ENCODE measurements at places on chromosomes 16 and 17.
A peak's percentile ranks its signal among the peaks of the same experiment; 100 is the strongest.

DNA sequence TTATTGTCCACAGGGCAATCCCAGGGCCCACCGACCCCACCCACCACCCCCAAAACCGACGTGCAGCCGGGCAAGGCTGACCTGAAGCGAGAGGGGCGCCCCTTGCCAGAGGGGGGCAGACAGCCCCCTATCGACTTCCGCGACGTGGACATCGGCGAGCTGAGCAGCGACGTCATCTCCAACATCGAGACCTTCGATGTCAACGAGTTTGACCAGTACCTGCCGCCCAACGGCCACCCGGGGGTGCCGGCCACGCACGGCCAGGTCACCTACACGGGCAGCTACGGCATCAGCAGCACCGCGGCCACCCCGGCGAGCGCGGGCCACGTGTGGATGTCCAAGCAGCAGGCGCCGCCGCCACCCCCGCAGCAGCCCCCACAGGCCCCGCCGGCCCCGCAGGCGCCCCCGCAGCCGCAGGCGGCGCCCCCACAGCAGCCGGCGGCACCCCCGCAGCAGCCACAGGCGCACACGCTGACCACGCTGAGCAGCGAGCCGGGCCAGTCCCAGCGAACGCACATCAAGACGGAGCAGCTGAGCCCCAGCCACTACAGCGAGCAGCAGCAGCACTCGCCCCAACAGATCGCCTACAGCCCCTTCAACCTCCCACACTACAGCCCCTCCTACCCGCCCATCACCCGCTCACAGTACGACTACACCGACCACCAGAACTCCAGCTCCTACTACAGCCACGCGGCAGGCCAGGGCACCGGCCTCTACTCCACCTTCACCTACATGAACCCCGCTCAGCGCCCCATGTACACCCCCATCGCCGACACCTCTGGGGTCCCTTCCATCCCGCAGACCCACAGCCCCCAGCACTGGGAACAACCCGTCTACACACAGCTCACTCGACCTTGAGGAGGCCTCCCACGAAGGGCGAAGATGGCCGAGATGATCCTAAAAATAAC is 3.0 kb downstream of the SOX9 start:
- no peak for DNase-seq

DNA sequence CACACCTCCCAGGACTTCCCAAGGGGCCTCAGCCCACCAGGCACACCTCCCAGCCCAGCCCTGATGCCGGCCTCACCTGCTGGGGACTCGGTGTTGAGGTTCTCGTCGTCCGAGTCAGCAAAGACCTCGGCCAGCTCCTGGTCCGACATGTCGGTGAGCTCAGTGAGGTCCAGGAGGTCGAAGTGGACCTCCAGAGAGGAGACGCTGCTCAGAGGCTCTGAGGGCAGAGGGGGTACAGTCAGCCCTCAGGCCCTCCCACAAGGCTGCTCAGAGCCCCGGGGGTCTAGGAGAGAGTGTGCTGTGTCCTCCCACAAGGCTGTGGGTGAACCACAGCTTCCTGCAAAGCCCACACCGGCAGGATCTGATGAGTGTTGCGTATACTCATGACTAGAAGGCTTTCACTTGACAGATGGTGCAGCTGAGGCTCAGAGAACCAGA is 10.5 kb downstream of the DBNDD1 start:
- no peak for DNase-seq

GRCh38 chr16:89104930-89105571 is 11.4 kb downstream of the ACSF3 start:
- DNase-seq, result peak; percentile 33

DNA sequence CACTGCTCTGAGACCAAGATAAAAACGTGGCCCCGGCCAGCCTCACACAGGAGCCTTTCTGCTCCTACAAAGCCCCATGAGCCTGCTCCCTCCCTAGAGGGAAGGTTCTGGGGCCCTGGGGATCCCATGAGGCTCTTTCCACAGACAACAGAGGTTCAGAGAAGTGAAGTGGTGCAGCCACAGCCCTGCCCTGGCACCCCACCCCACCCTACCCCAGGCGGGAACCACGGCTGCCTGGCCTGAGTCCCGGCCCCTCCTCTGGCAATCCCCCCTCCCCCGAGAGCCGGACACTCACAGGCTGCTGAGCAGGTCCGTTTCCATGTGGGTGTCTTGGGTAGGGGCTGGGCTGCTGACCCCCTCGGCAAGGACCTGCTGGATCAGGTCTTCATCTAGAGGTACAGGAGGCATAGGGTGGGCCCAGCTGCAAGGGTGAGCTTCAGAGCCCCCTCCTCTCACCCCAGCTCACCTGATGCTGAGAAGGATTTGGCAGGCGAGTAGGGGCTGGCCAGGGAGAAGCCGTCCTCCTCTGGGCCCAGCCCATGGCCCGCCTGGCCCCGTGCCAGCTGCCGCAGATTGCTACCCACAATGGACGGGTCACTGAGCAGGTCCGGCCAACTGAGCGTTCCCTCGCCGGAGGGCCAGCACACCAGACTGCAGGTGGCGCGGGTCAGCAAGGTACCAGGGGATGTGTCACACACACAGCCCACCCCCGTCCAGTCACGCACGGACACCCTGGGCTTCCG is 38.7 kb downstream of the PKD1 start:
- no peak for DNase-seq

- no peak for DNase-seq
Measured at GRCh38 chr17:46059486-46059885, 60.4 kb downstream of the STH start.

GRCh38 chr17:75896415-75897159 is at the start of gene TRIM65:
Gene TRIM65 (minus strand): TSS chr17:75896951. CDS start chr17:75896937, 14 bp downstream.
- DNase-seq, result peak; percentile 74

GRCh38 chr16:65342231-65342866 is 220.5 kb upstream of the CDH11 start:
- DNase-seq, result peak; percentile 8

DNA sequence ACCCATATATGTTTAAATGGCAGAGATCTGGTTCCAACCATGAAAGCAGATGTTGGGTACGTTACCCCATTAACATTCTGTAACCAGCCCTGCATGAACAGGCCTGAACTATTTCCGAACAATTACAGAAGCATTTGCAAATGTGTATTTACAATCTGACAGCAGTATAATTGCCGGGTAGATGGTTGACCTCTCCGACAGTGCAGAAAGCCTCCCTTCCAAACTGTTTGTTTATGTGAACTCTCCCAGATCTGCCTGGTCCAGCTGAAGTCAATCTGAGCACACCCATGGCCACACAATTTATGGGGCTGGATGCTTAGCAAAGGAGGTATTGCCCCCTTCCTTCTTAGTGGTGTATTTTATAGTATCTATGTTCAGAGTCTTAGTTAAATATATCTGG is 21.8 kb downstream of the NUDT7 start:
- no peak for DNase-seq

DNA sequence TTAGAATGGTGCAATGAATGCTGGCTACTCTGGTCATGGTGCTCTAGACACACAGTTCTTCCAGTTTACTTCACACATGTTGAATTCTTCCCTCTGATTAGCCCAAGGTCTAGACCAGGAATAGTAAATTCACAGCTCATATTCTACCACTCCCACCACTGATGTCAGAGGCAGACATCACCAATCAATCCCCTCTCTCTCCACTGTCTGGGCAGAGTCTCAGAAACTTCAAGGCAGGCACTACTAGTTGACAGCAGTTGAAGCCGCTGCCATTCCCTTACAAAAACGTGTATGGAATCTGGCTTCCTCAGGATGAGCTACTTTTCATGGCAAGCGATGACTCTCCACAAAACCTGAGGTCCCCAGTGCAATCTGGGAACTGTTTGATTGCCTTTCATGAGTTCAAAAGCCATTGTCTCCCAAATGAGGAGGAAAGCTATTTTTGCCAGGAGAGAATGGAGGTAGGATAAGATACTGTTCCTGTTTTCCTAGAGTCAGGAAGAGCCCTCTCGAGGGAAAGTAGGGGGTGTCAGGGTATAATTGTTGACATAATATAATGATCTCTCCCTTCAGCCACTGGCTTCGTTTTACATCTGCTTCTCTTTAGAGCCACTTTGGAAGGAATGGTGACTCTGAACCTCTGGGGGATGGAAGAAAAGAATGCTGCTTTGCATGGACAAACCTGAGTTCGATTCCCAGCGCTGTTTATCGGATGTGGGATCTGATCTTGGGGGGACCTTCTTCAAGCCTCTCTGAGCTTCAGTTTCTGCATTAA is 90.0 kb downstream of the FOXL1 start:
- DNase-seq, result peak; percentile 84

GRCh38 chr17:8836821-8837562 is 30.5 kb downstream of the PIK3R6 start:
- DNase-seq, result no peak

- DNase-seq, result no peak
Measured at GRCh38 chr17:28957277-28957991, 6.1 kb upstream of the PHF12 start.

DNA sequence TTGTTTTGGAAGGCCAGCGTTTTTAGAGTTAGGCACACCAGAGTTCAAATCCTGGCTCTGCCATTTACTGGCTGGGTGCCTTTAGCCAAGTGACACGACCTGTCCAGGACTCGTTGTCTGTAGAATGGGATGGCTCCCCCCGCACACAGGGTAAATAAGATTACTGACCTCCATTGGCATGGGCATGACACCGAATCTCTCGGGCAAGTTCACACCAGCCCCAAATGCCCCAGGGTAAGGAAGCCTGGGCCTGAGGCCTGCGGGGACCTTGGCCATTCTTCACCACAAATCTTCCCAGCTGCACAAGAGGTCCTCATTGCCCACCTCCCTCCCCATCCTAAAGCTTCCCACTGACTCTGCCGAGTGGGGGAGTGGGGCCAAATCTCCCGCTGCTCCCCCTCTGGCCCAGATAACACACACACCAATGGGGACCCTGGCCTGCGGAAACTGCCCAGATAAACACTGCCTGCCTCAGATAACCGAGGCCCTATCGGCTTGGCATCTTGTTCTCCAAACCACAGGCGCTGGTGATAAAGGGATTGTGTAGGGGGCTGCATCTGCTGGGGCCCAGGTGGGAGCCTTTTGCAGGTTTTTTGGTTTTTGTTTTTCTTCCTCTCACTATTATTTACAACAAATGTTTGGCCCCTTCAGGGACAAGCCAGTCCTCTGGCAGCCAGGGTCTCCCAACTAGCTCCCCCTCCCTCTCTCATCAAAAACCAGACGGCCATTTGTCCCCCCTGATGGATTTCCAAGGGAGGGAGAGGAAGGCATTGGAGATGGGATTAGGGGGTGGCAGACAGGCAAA is 75.0 kb upstream of the LHX1 start:
- no peak for DNase-seq

GRCh38 chr17:50217591-50217990 is 16.2 kb upstream of the COL1A1 start:
- no peak for DNase-seq
